ENCODE measurements at places on chromosomes 1 and 21.
A peak's percentile ranks its signal among the peaks of the same experiment; 100 is the strongest.

GRCh38 chr1:210330279-210330866 lies 1.7 kb downstream of the HHAT start:
- no peak for DNase-seq

GRCh38 chr1:16967095-16967575 lies 13.3 kb downstream of the MFAP2 start:
- no peak for DNase-seq

GRCh38 chr1:89519779-89520358 lies 4.8 kb upstream of the LRRC8B start:
- peak; percentile 2 for DNase-seq

GRCh38 chr21:45835301-45836267 lies 146.0 kb upstream of the COL6A1 start:
- no peak for DNase-seq

- no peak for DNase-seq
Measured at GRCh38 chr1:244273262-244273844, 178.4 kb downstream of the ADSS2 start.

- no peak for DNase-seq
Measured at GRCh38 chr1:87188640-87189039, 140.0 kb upstream of the LMO4 start.

- DNase-seq, result no peak
Measured at GRCh38 chr1:87330057-87330884, 1.6 kb downstream of the LMO4 start.

GRCh38 chr1:192147221-192147620 lies 11.0 kb upstream of the RGS18 start:
- no peak for DNase-seq

GRCh38 chr1:62228136-62228882 lies 33.7 kb downstream of the L1TD1 start:
- no peak for DNase-seq

GRCh38 chr1:242017580-242018233 lies 18.8 kb upstream of the MAP1LC3C start:
- peak; percentile 4 for DNase-seq
